Keratinocyte (primary cell): ENCODE measurements at places on chromosomes 7 and 10. TPM values are rescaled to one million over a fixed set of nuclear protein-coding genes. Genes with fewer than 3 reads are reported as not detected.
A peak's percentile ranks its signal among the peaks of the same experiment; 100 is the strongest.

DNA sequence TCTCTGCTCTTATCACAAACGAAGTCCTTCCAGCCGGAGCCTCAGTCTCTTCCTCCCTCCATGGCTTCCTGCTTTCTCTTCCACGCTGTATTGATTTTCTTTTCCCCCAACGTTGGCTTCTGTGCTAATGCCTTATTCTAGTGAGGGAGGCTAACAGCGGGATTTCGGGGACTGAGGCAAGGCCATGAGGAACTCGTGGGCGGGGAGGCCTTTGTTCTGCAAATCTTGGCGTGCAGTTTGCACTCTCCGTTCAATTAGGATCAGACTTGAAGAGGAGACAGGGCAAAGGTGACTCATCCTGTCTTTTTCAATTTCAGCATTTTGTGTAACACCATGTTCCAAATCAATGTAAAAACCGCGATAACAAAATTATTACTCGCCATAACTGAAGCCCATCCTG is 25.3 kb downstream of the EN2 start:
- DNase-seq, result no peak

Gene PLXNA4
- polyA plus RNA-seq, result under 0.01 to 0.09 TPM (median 0.01 TPM) in 3 replicates

GRCh38 chr7:70830060-70830395 is 301.9 kb upstream of the GALNT17 start:
- no peak for DNase-seq

Gene UPK3B
- 2.6 to 11.9 TPM (median 7.5 TPM) in 3 replicates for polyA plus RNA-seq

DNA sequence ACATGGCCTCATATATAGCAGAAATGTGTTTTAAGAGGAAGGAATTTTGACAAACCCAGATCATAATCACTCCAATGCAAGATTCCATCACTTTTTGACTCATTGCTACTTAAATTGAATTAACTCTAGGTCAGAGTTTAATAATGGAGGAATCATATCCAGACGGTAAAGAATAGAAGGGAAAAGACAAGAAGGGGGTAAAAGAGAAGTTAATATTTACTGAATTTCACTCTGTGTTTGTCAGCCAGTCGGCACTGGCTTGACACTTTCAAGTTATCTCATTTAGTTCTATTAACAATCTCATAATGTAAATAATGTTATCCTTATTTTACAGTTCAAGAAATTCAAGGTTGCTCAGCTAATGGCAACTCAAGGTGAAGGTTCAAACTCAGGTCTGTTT is 147.5 kb downstream of the SEMA3A start:
- DNase-seq, result no peak

DNA sequence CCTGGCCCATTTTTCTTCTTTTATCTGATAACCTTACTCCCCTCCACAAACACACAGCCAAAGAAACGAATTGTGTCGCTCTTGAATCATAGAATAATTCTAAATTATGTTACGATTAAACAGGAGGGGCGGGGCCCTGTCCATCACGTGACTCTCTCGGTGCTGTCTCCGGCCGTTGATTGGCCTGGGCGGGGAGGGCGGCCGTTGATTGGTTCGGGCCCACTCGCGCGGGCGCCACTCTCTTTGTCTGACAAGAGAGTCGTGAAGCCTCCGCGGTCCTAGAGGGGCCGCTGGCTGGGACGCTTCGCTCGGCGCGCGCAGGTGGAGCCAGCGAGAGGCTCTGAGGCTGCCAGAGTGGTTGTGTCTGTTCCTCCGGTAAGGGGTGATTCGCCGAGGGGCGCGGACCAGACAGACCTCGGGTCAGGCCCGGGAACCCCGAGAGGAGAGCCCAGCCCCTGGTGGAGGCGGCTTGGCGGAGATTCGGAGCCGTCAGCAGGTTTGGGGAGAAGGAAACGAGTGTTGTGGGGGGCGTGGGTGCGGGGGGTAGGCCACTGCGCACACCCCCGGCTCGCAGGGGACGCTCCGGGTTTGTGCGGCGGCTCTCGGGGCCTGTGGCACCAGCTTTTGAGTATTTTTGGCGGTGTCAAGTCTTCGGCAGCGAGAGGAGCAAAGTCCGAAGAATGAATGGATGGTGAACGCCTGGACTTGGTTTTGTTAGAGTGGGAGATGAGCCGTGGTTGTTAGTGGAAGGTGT is at the start of gene ZNF789:
Gene ZNF789 (plus strand): TSS at position 330 of the 754 bp plus-strand sequence. CDS start 3,567 bp downstream, outside the sequence.
- peak; percentile 83 for DNase-seq

Gene AGBL3
- 0.53 to 0.97 TPM (median 0.57 TPM) in 3 replicates for polyA plus RNA-seq

DNA sequence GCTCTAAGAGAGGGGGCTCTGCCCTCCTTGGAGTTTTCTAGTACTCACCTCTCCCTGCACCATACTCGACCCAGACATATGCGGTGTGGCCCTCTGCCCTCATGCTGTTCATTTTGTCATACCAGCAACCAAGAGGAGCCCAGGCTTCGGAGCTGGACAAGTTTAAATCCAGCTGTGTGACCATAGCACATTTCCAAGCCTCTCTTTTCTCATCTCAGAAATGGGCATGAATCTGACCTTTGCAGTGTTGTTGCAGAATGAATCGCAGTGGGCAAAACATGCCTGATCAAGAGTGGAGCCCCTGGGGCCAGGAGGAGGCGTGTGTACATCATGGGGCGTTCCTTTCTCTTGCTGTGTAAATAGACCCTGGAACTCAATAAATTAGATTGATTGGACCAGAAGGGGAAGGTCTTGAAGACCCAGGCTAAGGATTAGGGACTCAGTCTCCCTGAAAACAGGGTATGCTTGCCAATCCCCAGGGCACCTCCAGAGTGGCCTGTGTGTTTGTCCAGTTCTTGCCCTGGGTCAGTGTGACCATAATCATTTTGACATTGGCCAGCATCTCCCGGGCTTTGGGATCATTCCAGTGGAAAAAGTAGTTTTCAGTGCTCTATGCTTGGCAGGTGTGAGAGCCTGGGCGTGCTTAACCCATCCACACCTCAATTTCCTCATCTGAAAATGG is 59.6 kb downstream of the ZMIZ1 start:
- no peak for DNase-seq

- no peak for DNase-seq
These were observed 481.4 kb downstream of the ADRA2A start for GRCh38 chr10:111558211-111558610.
